Natural killer cell treated with Interleukin-12 subunit alpha and Interleukin-12 subunit beta and Interleukin-15 and Interleukin-18, amount 100 ng/mL, for 72 hours (primary cell): ENCODE measurements at places on chromosomes 7 and 10. TPM values are rescaled to one million over a fixed set of nuclear protein-coding genes. Genes with fewer than 3 reads are reported as not detected.
A peak's percentile ranks its signal among the peaks of the same experiment; 100 is the strongest.

ANXA8L1 gene
- not detected for total RNA-seq

AGK gene
- 140 TPM for total RNA-seq

CDNF gene
- 1.0 TPM for total RNA-seq

MORN4 gene
- 1.6 TPM for total RNA-seq

DNA sequence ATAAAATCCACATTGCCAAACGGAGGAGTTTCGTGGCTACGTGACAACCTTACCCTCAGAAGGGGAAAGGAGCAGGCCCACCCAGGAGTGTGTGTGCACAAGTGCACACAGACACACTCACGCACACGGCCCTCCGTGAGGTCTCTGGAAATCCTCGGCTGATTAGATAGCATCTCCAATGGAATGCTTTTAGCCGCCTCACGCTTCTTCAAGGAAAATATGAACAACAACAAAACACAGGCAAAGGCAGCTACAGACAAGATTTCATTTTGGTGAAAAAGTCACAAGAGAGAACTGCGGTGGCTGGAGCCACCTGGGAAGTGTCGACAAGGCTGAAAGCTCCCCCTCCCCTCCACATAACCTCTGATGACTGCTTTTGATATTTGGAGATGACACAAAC is 391.8 kb upstream of the MKI67 start:
- H3K27me3 ChIP-seq: peaks cover 3% of the 10 kb centered on the region
- no peak for DNase-seq
- no peak overlapping the region for H3K4me3 ChIP-seq
- no peak overlapping the region for H3K27ac ChIP-seq

- DNase-seq: no peak
- no peak overlapping the region for H3K4me3 ChIP-seq
- H3K27me3 ChIP-seq: peaks cover 4% of the 10 kb centered on the region
- H3K27ac ChIP-seq: no peak overlapping the region
- no peaks in the 10 kb centered on the region for H3K4me1 ChIP-seq
These were observed 35.8 kb downstream of the ELFN1 start for GRCh38 chr7:1705856-1706255.

GRCh38 chr10:33861016-33861704 is 526.7 kb upstream of the NRP1 start:
- no peak for DNase-seq
- peaks cover 36% of the 10 kb centered on the region for H3K27me3 ChIP-seq
- no peaks in the 10 kb centered on the region for H3K36me3 ChIP-seq
- no peak overlapping the region for H3K27ac ChIP-seq

DNA sequence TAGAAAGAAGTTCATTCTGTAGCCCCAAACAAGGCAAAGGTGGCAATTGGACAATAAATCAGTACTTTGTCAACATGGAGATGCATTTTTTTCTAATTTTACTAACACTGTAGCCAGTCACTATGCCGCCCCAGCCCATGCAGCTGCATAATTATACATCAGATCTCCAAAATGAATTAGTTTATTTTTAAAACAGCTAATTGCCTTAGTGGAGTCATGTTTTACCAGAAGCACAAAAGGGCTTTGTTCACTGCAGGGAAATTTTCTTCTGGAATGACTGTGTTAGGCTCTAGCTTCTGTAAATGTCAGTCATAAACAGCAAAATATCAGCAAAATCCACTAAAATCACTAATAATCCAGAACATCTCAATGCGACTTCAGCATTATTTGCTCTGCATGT is 20.1 kb upstream of the HDAC9 start:
- no peaks in the 10 kb centered on the region for H3K27me3 ChIP-seq
- H3K27ac ChIP-seq: no peak overlapping the region
- H3K36me3 ChIP-seq: no peaks in the 10 kb centered on the region

- H3K27ac ChIP-seq: no peak overlapping the region
- DNase-seq: no peak
- H3K27me3 ChIP-seq: peaks cover 48% of the 10 kb centered on the region
These were observed 233.2 kb upstream of the PRKCQ start for GRCh38 chr10:6813306-6813705.

- DNase-seq: no peak
- no peak overlapping the region for H3K27ac ChIP-seq
- H3K4me3 ChIP-seq: no peak overlapping the region
- no peaks in the 10 kb centered on the region for H3K36me3 ChIP-seq
These were observed 50.8 kb upstream of the PDZD8 start for GRCh38 chr10:117425974-117426566.

DNA sequence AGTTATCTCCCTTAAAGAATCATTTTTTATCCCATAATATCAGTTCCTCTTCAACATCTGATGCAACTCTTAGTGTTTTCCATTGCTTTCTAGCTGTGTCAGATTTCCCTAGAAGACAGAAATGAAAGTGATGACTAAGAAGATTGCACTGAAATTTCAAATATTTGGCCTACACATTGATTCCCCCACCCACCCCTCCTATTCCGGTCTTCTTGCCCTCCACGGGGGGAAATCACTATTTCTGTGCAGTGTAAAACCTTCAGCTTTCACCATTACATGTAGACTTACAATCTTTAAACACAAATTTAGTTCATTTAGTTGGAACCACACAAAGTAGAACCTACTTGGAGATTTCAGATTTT is 63.7 kb upstream of the IL6 start:
- peak overlapping the region; percentile 10 for H3K27ac ChIP-seq
- no peak for DNase-seq
- H3K4me1 ChIP-seq: peaks cover 23% of the 10 kb centered on the region
- peaks cover 5% of the 10 kb centered on the region for H3K36me3 ChIP-seq

GRCh38 chr7:41035794-41036193 is 667.1 kb downstream of the INHBA start:
- DNase-seq: no peak
- H3K36me3 ChIP-seq: no peaks in the 10 kb centered on the region
- no peaks in the 10 kb centered on the region for H3K27me3 ChIP-seq
- H3K4me3 ChIP-seq: no peak overlapping the region

DNA sequence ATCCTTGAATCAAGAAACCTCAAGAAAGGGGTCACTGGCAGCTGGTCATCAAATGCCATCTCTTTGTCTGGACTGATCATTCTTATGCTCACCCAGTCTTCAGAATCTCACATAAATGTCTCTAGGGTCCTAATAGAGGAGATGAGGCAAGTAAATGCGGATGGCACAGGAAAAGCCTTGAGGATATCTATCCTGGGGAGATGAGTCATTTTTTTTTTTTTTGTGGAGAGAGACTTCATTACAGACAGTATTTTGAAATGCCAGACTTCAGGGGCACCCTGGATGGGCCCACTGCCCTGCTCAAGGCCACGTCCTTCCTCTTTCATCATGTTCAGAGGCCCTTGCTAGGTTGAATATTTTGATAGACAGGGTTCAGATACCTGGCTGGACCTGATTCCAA is 19.5 kb upstream of the PLPP4 start:
- DNase-seq: no peak
- no peak overlapping the region for H3K4me3 ChIP-seq
- no peaks in the 10 kb centered on the region for H3K4me1 ChIP-seq
- no peak overlapping the region for H3K27ac ChIP-seq

DNA sequence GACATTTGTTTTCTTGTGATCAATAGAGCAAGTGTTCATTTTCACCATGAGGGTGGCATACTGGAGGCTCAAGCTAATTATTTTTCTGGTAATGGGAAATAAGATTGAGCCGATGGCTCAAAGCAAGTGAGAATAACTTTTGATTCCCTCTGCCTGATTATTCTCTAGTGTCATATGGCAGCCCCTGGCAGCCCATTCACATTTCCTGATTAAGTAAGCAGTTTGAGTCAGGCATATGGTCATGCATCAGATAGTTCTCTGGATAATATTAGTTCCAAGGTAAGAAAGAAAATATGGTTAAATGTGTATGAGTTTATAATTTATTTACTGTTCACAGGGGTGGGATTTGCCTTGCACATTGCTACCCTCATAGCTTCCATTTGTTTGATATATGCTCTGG is 109.2 kb downstream of the DYNC1I1 start:
- H3K4me1 ChIP-seq: no peaks in the 10 kb centered on the region
- H3K27ac ChIP-seq: no peak overlapping the region

DNA sequence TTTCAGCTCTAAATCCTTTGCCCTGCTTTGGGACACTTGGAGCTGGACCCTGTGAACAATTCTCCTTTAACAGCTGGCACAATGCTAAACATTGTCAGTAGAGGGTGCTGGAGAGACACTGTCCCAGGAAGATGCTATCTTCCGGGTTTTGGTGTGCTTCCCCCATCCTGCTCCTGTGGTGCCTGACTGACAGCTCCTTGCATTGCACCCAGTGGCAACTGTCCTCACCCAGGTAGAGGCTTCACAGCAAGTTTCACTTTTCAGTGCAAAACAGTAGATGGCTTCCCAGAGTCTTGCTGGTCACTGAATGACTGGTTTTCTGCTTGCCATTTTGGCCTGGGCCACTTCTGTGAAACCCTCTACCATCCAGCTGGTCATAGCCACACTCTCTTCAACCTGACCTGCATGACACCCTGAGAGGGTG is 77.3 kb downstream of the CDC14C start:
- H3K4me1 ChIP-seq: no peaks in the 10 kb centered on the region
- no peak overlapping the region for H3K4me3 ChIP-seq
- H3K27ac ChIP-seq: no peak overlapping the region

DNA sequence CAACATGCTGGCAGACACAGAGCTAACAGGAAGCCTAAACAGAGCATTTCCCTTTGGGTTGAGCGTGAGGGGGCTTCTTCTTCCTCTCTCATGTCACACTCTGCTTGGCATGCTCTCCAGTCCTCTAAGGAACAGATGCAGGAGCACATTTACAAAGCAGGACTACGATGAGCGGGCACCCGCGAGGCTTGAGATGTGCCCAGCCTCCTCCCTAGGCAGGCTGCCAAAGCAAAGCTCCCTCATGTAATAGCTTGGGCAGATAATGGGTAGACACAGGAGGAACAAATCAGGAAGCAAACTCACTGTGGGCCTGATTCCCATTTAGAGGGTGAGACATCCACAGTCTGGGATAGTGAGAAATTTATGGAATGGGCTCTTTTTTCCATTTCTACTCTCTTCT is 519.1 kb downstream of the NRG3 start:
- DNase-seq: no peak
- H3K36me3 ChIP-seq: no peaks in the 10 kb centered on the region
- H3K4me3 ChIP-seq: no peak overlapping the region
- H3K4me1 ChIP-seq: no peaks in the 10 kb centered on the region
- H3K27ac ChIP-seq: no peak overlapping the region
- no peaks in the 10 kb centered on the region for H3K27me3 ChIP-seq
